ENCODE measurements at places on chromosomes 13 and 19. TPM values are rescaled to one million over a fixed set of nuclear protein-coding genes. Genes with fewer than 3 reads are reported as not detected.

- H3K4me1 ChIP-seq = no peaks in the 10 kb centered on the region
- DNase-seq = no peak
- H3K36me3 ChIP-seq = no peaks in the 10 kb centered on the region
Observed at GRCh38 chr19:29162694-29163093, 50.3 kb downstream of the UQCRFS1 start.

GRCh38 chr13:98297051-98297450, 120.0 kb upstream of the RNF113B start:
- no peak overlapping the region for H3K4me3 ChIP-seq
- no peak overlapping the region for H3K27ac ChIP-seq
- H3K36me3 ChIP-seq = no peaks in the 10 kb centered on the region
- no peaks in the 10 kb centered on the region for H3K27me3 ChIP-seq

DNA sequence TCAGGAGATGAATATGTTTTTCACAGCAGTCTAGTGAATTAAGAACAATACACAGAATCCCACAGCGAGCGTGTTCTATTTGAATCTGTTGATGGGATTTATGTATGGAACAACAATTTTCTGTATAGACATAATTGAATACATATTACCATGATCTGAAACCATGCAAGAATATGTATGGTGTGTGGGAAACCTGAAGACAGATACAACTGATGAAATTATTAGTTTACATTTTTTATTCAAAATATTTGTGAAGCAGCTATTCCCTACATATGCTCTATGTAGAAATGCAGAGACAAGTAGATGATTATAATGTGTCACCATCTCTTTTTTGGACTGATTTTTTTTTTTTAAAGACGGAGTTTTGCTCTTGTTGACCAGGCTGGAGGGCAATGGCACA, 91.8 kb downstream of the DNAJC15 start:
- H3K4me1 ChIP-seq = no peaks in the 10 kb centered on the region
- H3K27me3 ChIP-seq = no peaks in the 10 kb centered on the region
- no peak overlapping the region for H3K27ac ChIP-seq
- no peak for DNase-seq
- H3K4me3 ChIP-seq = no peak overlapping the region

DNA sequence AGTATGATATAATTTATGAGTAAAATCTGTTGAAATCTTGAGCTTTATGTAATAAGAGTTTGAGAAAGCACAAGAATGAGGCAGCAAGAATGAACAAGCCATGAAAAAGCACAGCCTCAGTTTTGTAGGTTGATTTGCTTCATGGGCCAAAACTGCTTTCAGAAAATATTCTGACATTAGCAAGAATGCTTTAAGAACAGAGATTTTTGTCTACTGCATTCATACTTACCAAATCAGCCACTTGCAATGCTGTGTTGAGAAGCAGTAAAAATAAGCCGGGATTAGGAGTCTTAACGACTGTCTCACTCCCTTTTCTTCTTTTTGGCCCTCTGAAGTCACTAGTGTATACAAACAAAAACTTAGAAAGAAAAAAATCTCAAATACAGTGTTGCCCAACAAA, 114.5 kb downstream of the POSTN start:
- H3K27ac ChIP-seq = no peak overlapping the region
- no peaks in the 10 kb centered on the region for H3K4me1 ChIP-seq
- H3K36me3 ChIP-seq = no peaks in the 10 kb centered on the region

LHB gene
- polyA plus RNA-seq = not detected

All from heart left ventricle (tissue), 16 donors.